ENCODE measurements at places on chromosomes 5 and 9.

GRCh38 chr5:141701360-141702119, 19.5 kb upstream of the ARAP3 start:
- DNase-seq, result no peak

DNA sequence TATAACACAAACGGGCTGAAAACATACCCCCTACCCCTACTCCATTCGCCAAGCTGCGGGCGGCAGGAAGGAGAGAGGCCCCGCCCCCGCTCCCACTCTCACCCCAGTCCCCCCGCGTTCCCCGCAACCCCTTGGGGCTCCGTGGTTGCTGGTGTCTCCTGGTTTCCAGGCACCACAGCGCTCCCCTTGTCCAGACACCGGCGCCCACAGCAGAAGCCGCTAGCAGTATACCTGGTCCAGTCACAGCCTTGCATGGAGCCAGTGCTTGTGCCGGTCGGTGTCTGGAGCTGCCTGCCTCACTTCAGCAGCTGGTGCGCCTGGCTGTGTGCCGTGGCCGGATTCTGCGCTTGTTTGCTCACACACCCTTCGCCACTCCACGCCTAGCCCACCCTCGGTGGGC, 240.5 kb upstream of the DAB2 start:
- no peak for DNase-seq

DNA sequence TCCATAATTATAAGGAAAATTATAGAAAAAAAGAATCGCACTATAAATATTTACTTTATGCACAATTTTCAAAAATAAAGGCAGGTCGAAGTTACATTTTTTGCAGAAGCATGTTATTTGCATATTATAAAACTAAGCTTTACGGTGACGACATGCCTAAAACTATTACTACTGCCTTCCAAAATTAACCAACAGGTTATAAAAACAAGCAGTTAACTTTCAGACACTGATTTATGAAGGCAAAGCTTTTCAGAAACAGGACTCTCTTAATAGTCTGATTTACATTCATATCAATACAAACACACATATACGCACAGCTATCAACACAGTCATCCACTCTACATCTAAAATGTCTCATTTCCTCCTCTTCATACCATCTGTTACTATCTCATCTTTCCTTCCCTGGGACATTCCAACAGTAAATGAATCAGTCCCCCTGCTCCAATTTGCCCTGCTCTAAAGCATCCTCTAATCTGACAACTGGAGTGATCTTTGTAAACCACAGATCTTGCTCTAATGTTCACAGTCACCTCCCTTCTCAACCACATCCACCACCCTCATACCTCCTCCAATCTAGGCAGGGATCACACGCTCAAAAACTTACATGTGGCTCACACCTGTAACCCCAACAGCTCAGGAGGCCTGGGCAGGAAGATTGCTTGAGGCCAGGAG, 21.6 kb downstream of the FBXW11 start:
- DNase-seq, result no peak

- DNase-seq, result peak; percentile 7
These were observed 136.7 kb downstream of the CAVIN4 start for GRCh38 chr9:100714372-100715099.

DNA sequence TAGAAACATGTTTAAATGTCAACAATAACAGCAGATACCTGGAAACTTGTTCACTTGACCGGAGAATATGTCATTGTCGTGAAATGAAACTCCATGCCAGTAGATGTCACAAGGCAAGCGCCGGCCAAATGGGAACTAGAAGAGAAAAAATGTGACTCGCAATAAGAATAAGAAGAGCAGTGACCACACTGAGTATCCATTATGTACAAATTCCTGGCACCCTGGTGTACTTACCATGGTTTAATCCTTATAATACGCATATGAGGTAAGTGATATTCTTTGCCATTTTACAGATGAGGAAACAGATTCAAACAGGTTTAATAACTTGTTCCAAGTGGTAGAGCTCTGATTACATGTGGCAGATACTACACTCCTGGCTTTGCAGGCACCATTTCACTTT, 53.9 kb downstream of the TTLL11 start:
- no peak for DNase-seq

DNA sequence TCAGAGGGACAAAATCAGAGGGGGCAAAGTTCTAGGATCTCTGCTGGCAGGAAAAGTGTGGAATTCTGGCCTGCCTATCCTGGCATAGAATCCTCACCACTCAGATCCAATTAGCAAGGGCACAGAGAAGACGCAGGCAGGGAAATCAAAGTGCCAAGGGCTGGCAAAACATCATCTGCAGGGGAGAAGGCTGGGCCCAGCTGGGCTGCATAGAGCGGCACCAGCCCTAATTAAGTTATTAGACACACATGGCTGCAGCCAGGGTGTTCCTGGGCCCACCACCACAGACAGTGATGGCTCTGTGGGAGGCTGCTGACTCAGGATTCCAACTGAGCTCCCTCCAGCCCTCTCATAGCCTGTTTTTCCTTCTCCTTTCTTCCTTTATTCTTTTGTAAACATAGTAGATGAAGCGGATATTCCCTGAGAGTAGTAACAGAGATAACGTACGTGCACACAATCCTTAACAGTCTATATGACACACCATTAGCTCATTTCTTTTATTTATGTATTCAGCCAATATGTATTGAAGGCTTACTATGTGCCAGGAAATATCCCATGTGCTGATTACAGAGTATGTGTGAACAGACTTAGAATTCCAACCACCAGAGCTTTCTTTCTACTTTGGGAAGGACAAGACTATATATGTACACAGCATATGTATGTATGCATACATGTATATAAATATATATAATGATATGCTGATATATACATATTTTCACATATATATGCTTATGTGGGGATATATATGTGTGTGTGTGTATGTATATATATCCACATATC, 236.1 kb downstream of the ASTN2 start:
- no peak for DNase-seq

DNA sequence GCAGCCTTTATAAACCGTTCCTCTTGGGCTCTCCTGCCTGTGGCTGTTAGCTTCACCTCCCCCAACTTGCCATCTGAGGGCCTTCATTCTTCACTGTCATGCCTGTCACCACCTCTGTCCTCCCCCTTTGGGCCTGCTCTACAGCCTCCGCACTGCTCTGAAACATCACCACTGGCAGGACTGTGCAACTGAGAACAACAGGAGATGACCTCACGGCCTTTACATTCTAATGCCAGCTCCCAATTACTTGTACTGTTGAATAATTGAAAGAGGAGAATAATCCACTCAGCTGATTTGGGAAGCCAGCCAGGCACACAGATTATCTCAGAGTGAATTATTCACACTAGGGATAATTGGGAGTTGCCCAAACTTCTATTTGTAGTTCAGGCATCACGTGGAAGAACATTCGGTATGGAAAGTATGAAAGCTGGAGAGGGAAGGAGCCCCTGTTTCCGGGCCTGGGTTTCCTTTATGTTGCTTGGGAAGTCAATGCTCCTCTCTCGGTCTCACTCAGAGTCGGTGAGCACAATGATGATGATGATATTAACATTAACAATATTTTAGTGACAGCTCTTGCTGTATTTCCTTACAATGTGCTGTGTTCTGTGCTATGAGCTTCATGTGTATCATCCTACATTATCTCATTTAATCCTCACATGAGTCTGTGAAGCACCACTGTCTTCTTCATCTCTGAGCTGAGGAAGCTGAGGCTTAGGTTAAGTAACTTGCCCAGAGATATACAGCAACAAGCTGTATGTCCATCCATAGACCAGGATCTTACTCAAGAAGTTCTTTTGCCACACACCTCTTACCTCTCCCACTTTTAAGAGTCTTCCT, 99.3 kb upstream of the LRRTM2 start:
- no peak for DNase-seq

GRCh38 chr5:179268966-179269693, 76.1 kb downstream of the ADAMTS2 start:
- no peak for DNase-seq

DNA sequence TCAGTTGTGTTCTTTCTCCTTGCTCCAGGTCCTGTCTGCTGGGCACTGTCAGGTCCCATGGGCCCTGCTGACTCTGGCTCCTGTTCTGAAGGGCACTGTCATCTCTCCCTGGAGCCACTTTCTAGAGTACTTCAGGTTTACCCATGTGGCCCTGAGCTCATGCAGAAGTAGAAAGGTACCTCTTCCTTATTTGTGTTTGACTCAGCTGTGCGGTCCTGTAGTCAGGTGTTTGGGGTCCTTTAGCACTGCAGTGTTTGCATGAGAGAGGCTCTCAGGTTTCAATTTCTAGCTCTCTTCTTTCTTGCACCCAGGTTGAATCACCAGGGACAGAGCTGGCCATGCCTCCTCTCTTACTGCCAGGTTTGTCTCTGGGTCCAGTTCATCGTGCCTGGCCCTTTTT, 71.5 kb downstream of the HSPA4 start:
- no peak for DNase-seq

DNA sequence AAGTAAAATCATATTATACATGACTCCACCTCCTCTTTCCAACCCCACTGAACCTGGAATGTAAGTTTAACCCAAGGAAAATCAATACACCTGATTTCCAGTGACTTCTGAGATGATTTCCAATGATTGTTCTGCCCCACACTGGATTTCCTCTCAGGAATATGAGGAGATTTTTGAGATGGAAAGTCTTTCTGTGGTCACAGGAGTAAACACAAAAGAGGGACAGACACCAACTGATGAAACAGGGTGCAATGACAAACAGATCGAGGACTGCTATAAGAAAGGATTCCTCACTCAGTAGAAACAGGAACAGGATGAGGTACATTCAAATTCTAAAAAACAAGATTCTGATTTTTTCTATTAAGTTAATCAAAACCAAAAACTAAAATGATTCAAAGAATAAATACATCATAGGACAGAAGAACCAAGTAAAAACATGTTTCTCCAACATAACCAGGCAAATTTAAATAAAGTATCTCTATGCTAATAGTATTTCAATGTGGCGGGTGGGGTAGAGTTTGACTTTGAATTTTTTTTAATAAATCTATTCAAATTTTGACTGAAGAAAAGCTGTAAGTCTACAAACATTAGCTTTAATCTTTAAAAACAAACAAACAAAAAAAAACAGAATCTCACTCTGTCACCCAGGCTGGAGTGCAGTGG, 42.1 kb downstream of the DTWD2 start:
- DNase-seq, result no peak

- DNase-seq, result no peak
These were observed 44.7 kb upstream of the NDFIP1 start for GRCh38 chr5:142063878-142064331.

DNA sequence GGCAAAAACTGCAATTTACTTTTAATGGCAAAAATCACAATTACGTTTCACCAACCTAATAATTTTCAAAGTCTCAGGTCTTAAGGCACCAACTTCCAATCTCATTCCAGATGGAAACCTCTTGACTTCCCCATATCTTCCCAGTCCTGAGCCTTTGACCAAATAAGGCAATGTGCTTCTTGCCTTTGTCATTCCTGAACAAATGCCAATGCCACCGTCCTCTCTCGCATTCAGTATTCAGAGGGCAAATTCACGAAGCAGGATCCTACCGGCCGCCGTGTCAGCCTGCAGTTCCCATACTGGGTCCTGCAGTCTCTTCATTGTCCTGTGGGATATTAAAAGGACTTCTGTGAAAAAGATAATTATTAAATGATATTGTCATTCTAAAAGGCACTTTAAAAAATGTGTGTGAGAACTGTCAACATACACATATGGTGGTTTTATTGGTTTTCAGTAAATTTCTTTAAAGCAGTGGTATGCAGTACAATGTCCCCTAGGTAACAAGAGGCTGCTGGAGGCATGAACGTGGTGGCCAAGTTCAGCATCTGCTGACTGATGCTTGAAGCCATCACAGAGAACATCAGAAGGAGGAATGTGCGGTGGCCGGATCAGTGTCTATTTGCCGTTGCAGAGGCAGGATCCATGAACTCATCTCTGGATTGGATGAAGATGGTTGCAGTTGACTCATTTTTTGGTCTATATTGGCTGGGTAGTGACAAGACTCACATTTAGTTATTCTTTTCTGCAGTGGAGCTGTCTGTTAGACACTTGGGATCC, 101.4 kb upstream of the IRX4 start:
- no peak for DNase-seq

GRCh38 chr5:145245354-145245753, 589.8 kb downstream of the PRELID2 start:
- DNase-seq, result no peak

- DNase-seq, result no peak
These were observed 26.9 kb downstream of the SLC46A2 start for GRCh38 chr9:112863746-112864145.

DNA sequence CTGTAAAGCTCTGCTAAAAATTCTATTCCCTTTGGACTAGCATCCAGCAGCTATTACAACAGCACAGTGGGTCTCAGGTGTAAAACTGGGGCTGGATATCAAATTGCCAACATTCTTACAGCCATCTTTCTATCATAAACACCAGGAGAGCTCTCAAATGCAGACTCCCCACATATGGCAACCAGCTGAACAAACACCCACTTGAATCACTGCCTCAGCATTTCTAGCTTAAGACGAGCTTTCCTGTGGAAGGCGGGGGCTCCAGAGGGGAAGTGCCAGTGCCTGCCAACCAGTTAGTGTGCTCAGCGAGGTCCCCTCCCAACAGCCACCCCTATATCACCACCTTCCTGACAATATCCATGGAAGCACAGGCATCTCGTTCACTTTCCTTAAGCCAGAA, 62.2 kb downstream of the IPPK start:
- no peak for DNase-seq

DNA sequence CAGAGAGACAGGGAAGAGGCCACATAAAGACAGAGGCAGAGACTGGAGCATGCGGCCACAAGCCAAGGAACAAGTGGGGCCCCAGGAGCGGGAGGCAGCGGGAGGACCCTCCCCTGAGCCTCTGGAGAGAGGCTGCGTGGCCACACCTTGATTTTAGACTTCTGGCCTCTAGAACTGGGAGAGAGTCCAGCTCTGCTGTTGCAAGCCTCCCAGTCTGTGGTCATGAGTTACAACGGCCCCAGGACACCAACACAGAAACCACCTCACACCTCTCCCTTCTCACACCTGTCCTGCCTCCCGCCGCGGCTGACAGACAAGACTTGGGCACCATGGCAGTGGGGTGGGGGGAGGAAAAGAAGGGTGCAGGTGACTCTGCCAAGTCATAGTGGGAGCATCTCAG, 2.2 kb downstream of the INPP5E start:
- DNase-seq, result no peak

DNA sequence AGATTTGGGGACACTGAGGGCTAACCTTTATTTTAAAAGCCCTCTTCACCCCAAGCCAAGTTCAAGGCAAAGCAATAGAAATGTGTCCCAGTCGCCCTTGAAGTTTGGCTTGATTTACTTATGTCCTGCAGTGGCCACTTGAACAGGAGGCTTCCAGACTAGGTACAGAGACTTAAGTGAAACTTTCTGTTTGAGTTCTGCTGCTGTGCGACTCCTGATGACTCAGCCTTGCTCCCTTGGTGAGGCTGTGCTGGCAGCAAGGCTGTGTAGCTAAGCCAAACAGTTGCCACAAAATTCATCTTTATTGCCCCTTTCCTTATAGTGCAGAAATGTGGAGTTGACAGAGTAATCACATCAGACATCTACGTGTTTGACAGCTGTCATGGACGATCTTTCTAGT, 68.8 kb upstream of the NTRK2 start:
- no peak for DNase-seq

Measured in effector memory CD4-positive, alpha-beta T cell (primary cell).